ENCODE measurements at places on chromosomes 4 and X. TPM values are rescaled to one million over a fixed set of nuclear protein-coding genes. Genes with fewer than 3 reads are reported as not detected.

Gene AFF2
- not detected for polyA plus RNA-seq

Gene DMD
- polyA plus RNA-seq, result 12.5 TPM

Gene IQCM
- polyA plus RNA-seq, result 0.10 TPM

Gene S100G
- not detected for polyA plus RNA-seq

Gene MAGEB1
- not detected for polyA plus RNA-seq

Gene SYN1
- polyA plus RNA-seq, result 0.48 TPM

Gene GSTCD
- 4.6 TPM for polyA plus RNA-seq

Gene PRSS12
- polyA plus RNA-seq, result 139 TPM

Gene GPR173
- polyA plus RNA-seq, result 2.7 TPM

Gene RBMXL3
- not detected for polyA plus RNA-seq

Gene PABPC4L
- 3.8 TPM for polyA plus RNA-seq

Gene ARR3
- polyA plus RNA-seq, result not detected

Gene TRIM60
- polyA plus RNA-seq, result not detected

Gene TLR1
- 0.05 TPM for polyA plus RNA-seq

Gene BCOR
- 5.6 TPM for polyA plus RNA-seq

Gene TLL1
- 0.33 TPM for polyA plus RNA-seq

Gene NPY5R
- not detected for polyA plus RNA-seq

GRCh38 chr4:41819621-41820020, 71.1 kb upstream of the PHOX2B start:
- no peak for DNase-seq

DNA sequence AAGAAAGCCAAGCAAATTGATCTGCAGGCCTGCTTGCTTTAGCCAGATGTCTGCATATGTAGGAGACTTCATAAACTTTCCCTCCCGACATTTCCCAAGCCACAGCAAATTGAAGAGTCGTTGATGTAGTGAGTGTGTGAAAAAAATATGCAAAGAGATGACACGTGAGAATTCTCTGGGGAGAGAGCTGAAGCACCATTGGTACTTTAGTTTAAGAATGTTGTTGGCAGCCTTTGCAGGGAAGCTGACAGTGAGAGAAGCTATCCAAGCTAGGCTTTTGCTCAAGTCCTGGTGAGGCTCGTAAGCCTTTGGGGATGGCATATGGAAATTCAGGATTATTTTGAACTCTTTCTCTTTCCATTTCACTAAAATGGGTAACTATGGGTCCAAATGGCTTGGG, 87.5 kb downstream of the GLRA2 start:
- DNase-seq, result no peak

DNA sequence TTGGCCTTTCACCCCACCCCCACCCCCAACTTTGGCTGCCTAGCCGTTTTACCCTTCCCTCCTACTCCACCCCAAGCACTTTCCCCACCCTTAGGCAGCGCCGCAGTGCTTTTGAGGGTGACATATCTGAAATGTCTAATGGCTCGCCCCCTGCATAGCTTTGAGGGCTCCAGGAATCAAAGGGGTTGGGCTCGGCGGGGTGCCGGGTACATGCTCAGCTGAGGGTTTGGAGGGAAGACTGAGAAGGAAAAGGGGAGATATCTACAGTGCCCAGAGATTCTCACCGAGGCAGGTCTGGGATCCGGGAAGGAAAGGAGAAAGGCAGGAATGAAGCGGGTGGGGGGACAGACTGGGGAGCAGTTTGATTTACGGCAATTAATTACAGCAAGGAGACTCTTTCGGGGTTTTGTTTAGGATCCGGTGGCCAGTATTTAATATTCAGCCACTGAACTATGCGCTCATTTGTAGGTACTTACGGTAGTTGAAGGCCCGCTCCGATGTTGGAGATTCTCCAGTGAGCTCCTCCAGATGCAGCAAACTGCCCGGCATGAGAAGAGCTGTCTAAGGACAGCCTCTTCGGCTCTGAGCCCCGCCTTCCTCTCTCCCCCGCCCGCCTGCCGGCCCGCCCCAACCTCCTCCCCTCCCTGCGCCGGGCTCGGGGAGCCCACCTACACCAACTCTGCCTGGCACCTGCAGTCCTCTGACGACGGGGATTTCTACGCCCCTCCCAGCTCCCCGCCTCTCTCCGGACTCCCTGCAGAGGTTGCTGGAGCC, at the start of gene IGSF1:
IGSF1 (minus strand) TSS at position 569 of the 774 bp plus-strand sequence. CDS start 2,632 bp downstream, outside the sequence.
- no peak for DNase-seq

DNA sequence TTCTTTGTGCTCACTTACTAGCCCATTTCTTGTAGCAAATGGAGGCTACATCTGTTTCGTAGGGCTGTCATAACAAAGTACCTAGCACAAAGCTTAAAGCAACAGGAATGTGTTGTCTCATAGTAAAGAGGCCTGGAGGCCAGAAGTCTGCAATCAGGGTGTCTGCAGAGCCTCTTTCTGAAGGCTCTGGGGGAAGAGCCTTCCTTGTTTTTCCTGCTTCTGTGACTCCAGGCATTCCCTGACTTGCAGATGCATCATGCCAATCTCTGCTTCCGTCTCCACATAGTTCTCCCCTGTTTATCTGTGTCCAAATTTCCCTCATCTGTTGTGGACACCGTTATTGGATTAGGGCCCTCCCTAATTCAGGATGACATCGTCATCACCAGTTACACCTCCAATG, 67.1 kb downstream of the SHROOM2 start:
- DNase-seq, result no peak

DNA sequence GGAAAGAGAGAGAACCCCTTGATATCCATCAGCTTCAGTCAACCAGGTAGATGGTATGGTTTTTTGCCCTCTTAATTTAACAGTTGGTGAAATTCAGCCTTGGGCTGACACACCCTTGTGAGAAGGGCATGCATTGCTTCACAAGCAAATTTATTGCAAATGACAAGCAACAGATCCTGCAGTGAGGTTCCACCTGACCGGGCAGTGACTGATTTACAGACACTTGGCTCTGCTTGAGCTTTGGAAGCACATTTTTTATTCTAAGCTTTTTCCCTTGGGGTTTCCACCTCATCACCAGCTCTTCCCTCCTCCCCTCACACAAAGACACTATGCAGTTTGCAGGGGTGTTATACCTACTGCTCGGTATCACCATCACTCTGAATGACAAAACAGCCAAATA, 28.3 kb upstream of the SERTM2 start:
- DNase-seq, result no peak

DNA sequence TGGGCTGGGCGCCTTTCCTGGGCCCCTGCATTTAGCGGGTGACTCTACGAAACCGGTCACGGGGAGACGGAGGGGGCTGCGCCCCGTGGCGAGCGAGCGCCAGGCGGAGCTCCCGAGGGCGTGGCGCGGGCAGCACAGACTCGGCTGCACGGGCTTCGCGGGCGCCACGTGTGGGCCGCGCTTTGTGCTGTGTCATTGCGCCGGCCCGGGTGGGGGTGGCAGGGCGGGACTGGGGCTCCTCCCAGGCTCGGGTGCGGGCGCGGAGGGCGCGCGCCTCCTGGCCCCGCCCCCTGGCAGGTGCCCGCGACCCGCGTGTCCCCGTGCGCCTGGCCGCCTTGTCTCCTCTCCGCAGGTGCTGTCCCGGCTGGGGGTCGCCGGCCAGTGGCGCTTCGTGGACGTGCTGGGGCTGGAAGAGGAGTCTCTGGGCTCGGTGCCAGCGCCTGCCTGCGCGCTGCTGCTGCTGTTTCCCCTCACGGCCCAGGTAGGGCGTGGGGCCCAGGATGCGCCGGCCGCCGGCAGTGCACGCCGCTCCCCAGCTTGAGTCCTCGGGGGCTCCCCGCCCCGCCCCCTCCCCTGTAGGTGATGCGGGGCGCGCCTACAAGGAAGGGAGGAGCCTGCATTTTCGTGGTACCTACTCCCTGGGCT, 651 bp downstream of the UCHL1 start:
- DNase-seq, result no peak

DNA sequence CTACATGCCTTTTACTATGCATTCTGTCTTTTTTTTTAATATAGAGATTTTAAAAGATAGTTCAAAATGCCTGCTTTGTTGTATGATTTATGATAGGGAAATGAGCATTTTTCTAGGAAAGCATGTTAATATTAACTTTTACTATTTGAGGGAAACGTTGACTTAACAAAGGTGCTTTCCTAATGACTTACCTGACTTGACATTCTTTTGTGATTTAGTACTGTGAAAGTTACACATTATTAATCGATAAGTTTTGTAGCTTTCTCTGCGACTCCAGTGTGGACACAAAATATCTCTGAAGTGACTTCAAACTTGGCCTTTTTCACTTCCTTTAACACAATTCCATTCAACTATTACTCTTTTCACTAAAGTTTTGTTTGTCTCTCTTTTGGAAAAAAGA, 184.3 kb downstream of the GC start:
- no peak for DNase-seq

GRCh38 chrX:108022491-108023089, 22.3 kb upstream of the VSIG1 start:
- DNase-seq, result no peak

GRCh38 chr4:109125084-109125483, 177.4 kb downstream of the COL25A1 start:
- no peak for DNase-seq

- no peak for DNase-seq
Measured at GRCh38 chrX:119121341-119121740, 6.3 kb downstream of the KIAA1210 start.

GRCh38 chr4:76892001-76892400, 5.9 kb downstream of the SOWAHB start:
- DNase-seq, result no peak

GRCh38 chr4:58807843-58808615, 1697.8 kb upstream of the IGFBP7 start:
- DNase-seq, result no peak

DNA sequence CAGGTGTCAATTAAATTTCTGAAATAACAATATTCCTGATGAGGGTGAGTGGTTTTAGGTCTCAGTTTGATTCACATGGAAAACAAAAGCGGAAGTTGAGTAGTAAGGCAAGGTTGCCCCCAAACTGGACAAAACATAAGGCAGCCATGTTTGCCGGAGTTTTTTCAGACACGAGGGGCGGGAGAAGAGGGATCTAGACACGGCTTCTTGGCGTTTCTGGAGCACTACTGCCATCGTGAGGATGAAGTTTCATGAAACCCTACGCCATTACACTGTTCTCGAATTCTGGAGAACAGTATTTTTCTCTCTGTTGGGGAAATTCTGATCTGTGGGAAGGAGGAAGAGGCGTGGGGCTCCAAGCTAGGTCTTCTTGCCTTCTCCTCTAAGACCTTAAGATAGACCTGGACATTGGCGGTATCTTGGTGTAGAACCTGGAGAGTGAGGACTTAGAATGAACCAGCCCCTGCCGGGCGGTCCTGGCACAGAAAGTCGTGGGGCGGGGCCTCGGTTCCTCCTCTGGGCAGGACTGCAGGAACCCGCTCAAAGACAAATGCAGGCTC, 160.3 kb downstream of the OR13H1 start:
- DNase-seq, result no peak

GRCh38 chr4:173024203-173024602, 144.4 kb upstream of the GALNT7 start:
- no peak for DNase-seq

GRCh38 chrX:23773601-23774175, 9.3 kb upstream of the SAT1 start:
- no peak for DNase-seq

- DNase-seq, result no peak
Measured at GRCh38 chr4:173527103-173527891, 2.7 kb downstream of the HAND2 start.

- no peak for DNase-seq
Measured at GRCh38 chrX:120029354-120029753, 48.1 kb downstream of the RHOXF2B start.

DNA sequence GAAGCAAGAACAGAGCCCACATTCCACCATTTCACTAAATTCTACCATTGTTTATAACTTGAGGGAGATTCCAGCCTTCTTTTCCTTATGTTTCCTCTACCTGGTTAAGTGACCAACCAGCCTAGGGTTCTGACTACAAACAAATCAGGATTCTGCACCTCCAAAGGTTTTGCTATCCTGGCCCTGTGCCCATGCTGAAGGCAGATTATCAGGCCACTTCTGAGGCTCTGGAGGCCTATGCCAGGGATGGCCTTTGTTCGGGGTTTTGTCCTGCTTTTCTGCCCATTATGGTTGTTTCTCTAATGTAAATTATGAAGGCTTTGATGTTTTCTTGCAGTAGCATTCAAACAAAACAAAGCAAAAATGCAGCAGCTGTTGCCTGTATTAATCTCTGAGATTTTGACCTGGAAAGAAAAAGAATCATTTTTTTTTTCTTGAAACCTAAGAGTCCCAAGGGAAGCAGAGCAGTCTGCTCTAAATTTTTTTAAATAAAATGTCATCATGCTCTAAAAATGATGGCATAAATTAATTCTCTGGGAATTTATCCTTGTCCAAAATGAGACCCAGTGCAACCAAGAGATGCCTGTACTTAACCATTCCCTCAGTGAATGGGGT, 55.6 kb downstream of the RNF150 start:
- no peak for DNase-seq

DNA sequence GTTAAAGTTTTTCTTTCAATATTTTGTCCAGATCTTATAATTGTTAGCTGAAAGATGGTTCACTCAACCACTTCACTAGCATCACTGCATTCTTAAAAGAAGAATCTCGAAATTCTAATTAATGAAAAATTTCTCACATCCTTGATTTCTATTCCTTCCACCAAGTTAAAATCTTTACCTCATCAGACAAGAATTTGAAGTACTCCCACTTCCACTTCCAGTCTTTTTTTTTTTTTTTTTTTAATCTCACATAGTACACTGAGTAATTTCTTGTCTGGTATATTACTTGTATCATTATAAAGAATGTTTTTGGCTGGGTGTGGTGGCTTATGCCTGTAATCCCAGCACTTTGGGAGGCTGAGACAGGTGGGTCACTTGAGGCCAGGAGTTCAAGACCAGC, 73.2 kb downstream of the FBXW7 start:
- DNase-seq, result no peak

DNA sequence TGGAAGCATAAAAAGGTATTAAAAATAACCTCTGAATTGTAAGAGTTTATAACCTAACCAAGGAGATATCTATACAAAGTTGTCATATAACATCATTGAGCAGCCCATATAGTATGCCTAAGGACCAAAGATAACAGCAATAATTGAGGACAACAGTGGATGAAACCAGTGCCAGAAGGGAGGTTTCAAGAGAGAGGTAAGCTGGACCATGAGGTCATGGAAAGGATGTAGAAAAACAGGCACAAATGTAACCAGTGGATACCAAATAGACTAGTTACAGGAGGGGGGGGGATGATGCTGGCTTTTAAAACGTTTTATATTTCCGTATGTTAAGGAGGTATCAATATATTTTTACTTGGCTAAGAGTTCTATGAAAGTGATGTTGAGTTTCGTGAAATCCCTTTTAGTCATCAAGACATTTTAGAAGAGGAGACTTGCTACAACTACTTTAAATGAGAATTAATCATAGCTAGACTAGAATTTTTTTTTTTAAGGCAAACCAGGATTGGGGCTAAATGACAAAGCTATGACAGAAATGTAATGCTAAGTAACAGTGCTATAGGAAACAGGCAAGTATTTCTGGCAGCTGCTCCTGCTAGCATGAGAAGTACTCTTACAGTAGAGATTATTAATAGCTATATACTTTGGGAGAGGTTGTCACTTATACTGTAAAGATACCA, 161.1 kb downstream of the FBXW7 start:
- no peak for DNase-seq

Data from BJ (cell line).